ENCODE measurements at places on chromosomes 1 and 21.

- DNase-seq: no peak
Measured at GRCh38 chr1:232978815-232979214, 28.4 kb downstream of the NTPCR start.

DNA sequence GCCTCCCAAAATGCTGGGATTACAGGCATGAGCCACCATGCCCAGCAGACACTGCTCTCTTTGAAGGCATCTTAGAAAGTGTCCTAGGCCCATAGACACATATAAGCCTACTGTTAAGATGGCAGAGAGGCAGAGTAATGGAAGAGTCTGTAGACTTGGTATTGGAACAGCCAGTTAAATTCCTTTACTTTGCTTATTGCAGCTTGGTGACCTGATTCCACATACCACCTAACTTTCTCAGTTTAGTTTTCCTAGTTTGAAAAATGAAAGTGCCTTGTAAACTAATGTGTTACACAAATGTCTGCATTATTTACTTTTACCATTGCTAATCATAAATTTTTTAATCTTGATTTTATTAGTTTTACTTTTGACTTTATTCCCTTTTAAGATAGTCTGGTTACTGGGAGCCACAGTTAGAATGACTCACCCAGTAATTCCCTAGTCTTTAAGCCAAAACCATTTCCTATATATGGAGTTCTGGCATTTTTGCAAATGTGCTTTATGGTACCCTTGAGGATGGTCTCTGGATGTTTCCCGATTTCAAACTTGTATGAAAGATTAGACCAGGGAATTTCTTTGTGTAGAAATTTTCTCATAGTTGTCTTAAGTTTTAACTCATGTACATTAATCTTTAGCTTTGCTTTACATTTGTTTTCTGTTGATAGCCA lies 6.4 kb downstream of the SMAP2 start:
- DNase-seq: no peak

- no peak for DNase-seq
Measured at GRCh38 chr1:12305377-12305776, 75.5 kb downstream of the VPS13D start.

GRCh38 chr21:46503922-46504550 lies 45.3 kb downstream of the DIP2A start:
- no peak for DNase-seq

GRCh38 chr1:154902938-154903566 lies 33.0 kb upstream of the KCNN3 start:
- DNase-seq: no peak

- no peak for DNase-seq
Measured at GRCh38 chr1:217133958-217134856, 411.0 kb upstream of the ESRRG start.

GRCh38 chr1:109642626-109643025 lies 13.3 kb upstream of the GSTM4 start:
- DNase-seq: no peak

- DNase-seq: no peak
Measured at GRCh38 chr1:67393240-67393639, 37.0 kb downstream of the SERBP1 start.

GRCh38 chr1:107358619-107359327 lies 217.9 kb downstream of the NTNG1 start:
- no peak for DNase-seq
